ENCODE measurements at places on chromosomes 7 and 10.

GRCh38 chr10:86306628-86307278, 59.8 kb downstream of the GRID1 start:
- DNase-seq, result peak; percentile 25

GRCh38 chr7:99024066-99024465, 119.8 kb downstream of the SMURF1 start:
- DNase-seq, result no peak

DNA sequence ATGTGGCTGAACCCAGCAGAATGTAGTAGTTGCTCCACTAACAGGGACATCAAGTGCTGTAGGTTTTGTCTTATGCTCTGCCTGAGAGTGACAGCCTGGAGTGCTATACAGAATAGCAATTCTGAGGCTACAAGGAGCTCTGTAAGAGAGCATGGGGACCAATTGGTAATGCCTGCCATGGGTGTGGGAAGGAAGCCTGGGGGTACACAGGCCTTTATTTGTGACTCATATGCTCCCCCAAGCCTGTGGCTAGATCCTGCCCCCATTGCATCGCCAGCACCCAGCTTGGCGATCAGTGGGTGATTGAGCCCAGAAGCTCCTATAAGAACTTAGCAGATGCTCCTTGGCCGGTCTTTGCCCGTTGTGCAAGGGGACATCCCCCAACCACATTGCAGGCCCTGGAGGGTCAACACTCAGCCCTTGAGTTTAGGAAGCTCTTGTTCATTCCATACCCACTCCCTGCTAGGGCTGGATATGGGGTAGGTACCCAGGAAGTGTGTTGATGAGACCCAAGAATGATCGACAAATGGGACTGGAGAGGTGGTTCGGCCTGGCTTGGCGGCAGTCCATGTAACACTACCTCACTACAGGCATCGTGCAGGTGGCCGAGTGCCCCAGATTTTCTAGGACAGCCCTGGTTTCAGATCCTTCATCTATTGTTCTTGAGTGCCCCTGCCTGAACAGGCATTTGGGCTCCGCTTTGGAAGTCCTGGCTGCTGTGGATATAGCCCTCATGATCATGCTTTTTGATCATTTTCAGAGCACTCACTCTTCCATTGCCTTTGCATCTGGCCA, 37.7 kb downstream of the ZMIZ1 start:
- peak; percentile 21 for DNase-seq

DNA sequence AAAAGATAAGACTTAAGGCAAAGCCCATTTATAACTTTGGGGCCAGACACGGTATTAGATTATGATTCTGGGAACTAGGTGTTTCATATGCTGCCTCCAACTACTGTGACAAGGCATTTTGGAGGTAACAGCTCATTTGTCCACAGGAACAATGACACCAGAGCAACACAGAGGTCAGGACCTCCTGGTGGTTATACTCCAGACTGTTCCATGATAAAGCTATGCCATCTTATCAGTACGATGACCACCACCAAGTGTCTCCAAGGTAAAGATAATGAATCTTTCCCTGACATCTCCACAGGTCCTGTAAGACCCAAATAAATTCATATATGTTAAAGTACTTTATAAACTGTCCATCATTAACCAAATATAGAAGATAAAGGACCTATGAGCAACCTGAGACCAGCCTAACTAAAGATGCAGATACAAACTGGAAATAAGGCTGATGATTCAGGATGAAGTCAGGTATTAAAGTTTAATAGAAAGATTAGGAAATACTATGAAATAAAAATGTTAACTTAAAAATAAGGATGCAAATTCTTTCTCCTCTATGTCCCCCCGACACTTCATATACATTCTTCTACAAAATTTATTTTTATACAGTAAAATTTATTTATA, 26.2 kb downstream of the CUL2 start:
- no peak for DNase-seq

GRCh38 chr10:118737603-118738302, 17.0 kb downstream of the CACUL1 start:
- DNase-seq, result no peak

DNA sequence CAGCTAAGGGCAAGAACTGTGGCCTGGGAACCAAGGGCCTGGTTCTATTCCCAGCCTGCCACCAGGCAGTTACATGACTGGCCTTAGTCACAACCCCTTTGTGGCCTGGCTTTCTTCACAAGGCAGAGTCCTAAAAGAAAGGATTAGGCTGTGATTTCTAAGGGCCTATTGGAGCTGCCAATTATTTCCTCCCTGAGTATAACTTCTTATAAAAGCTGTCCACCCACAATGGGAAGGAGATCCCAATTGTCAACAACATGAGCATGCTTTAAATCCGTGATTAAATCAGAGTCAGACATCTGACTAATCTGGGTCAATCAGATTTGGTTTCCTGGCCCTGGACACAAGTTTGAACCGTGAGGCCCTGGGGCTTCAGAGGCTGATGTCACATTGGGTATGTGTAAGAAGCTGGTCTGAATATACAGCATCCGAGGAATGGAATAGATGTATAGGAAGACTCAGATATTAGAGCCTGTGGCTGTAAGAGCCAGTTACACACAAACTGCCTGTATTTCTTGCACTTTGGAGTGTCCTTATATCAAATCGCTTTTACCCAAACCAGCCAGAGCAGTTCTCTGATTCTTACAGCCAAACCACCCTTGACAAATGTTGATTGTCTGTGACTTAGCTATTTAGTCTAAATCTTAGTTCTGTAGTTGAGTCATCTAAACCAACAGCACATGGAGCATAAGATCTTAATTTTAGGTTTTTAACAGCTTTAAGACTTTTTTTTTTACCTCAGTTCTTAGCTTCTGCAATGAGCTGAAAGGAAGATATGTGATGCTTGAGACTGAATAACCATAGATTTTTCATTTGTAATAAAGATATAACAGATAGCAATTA, 61.3 kb downstream of the ABCB4 start:
- DNase-seq, result no peak

DNA sequence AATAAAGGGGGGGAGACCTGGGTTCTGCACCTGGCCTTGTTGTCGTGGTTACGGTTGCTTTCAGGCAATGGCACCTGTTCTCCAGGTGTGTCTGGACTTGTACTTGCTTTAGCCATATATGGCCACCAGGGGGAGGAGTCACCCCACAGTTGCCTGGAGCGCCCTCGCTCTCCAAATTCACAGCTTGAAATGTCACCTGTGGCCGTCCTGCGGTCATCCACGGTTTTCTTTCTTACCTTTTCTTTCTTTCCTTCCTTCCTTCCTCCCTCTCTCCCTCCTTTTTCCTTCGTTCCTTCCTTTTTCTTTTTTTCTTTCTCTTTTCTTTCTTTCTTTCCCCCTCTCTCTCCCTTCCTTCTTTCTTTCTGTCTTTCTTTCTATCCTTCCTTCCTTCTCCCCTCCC, 157.2 kb upstream of the ZNF92 start:
- peak; percentile 53 for DNase-seq

GRCh38 chr7:45578022-45578421, 3.9 kb downstream of the ADCY1 start:
- DNase-seq, result no peak

Measured in activated naive CD8-positive, alpha-beta T cell treated with anti-CD3 and anti-CD28 coated beads, Interleukin-2, amount 50 U/mL, for 24 hours (primary cell).